ENCODE measurements at places on chromosomes 16 and 17. TPM values are rescaled to one million over a fixed set of nuclear protein-coding genes. Genes with fewer than 3 reads are reported as not detected.

Gene ABCA6
- total RNA-seq, result 44.8 TPM

Gene PYDC1
- not detected for total RNA-seq

Gene MMP28
- 4.6 TPM for total RNA-seq

Gene CD300H
- total RNA-seq, result not detected

Gene AATK
- total RNA-seq, result 5.2 TPM

Gene KRT222
- not detected for total RNA-seq

Gene PNMT
- not detected for total RNA-seq

Gene PRAC1
- not detected for total RNA-seq

All from epithelial cell of umbilical artery (primary cell).